ENCODE measurements at places on chromosomes 2 and 18.
A peak's percentile ranks its signal among the peaks of the same experiment; 100 is the strongest.

DNA sequence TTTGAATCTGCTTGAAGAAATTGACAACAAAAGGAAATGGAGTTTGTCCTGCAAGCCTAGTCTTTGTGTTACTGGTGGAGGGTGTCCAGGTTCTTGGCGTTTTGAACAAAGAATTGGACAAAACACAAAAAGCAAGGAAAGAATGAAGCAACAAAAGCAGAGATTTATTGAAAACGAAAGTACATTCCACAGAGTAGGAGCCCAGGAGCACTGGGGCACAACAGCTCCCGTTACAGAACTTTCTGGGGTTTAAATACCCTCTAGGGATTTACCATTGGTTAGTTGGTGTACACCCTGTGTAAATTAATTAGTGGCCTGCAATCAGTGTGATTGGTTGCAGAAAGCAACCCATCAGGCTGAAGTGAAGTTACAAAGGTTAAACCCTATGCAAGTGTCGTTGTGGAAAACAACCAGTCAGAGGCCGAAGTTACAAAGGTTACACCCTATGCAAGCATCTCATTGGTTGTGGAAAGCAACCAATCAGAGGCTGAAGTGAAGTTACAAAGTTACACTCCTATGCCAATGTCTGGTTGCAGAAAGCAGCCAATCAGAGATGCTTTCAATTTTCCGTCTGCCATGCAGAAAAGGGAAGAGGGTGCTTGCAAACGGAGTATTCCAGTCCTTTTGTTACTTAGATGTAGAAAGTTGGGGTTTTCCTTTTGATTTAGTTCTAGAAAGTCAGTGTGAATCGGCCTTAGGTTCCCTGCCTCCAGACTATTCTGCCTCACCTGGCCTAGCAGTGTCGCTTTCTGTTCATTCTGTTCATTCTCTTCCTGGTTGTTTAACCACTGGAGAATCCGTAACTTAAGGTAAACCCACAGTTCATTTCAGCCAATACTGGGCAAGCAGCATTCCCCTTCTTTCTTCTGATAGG lies 47.6 kb upstream of the PTH2R start:
- DNase-seq = no peak

- no peak for DNase-seq
These were observed 40.8 kb upstream of the FRZB start for GRCh38 chr2:182907081-182907830.

DNA sequence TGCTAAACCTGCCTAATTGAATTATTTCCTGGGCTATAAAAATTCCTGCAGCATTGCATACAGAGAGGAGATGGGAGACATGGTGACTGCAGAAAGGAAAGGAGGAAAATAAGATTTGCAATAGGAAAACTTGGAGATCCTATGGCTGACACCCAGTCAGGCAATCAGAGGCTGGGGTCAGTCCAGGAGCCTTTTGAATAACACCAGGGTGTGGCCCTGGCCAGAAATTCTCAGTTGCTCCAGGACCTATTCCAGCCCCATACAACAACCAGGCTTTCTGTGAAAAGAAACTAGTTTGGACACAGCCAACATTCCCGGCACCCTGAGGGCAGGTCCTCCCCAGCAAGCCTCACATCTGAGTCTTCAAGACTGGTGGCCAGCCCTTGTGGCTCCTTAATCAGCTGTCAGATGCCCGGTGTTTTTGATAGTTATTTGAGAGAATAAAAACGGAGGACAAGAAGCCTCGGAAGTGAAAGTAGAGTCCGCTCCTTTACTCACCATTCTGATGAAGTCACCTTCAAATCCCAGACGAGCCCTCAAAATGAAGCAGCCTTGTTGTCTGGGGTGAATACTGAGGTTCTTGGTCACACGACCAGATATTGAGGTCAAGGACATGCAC lies 31.1 kb upstream of the GMCL1 start:
- DNase-seq = no peak

DNA sequence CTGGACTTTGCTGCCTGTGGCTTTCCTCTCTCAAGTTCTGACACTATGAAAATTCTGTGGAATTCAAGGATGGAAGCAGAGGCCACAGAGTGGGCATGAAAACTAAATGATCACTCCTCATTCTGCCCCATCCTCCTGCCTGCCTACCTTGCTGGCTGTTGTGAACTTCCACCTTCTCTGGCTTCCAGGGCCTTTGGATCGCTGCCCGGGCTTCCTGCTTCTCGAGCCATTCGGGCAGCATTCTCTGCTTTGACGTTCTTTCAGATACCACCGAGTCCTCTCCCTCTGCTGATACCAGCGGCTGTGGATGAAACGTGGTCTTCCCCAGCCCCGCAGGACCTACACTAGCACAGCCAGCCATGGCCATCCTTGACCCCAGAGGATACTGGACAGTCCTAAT lies 327.7 kb upstream of the SLC14A2 start:
- DNase-seq = no peak

DNA sequence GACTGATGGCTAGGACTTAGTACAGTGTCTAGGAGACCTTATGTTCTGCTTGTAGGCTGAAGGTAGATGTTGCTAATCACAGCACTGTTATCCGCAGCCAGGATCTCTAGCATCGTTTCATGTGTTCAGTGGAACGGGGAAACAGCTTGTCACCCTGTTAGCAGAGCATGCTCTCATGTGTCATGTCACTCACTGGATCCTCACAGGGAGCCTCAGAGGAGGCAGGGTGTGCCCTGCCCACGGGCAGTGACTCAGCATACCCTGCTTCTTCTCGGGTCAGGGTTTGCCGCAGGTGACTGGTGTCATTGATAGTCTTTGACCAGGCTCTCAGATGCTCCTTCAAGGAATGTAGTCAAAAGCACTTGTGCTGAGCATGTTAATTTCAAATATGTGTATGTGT lies 44.4 kb downstream of the RPIA start:
- DNase-seq = no peak

DNA sequence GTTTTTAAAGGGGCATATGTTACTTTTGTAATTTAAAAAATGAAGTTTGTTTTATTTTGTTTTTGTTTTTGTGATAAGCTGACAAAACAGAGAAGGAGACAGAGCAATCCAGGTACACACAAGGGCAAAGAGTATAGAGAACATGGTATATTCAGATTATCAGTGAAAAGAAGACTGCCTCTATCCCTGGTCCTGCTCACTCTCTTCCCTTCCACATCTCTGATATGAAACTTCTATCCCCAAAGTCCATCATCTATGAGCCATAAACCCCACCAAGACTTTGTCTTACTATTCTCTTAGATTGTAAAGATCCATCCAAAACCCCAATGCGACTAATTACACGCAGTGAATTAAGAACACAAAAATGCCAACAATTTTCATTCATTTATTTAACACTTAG lies 16.6 kb downstream of the ROCK2 start:
- DNase-seq = no peak

GRCh38 chr2:14572633-14573032 lies 59.9 kb upstream of the LRATD1 start:
- DNase-seq = no peak

DNA sequence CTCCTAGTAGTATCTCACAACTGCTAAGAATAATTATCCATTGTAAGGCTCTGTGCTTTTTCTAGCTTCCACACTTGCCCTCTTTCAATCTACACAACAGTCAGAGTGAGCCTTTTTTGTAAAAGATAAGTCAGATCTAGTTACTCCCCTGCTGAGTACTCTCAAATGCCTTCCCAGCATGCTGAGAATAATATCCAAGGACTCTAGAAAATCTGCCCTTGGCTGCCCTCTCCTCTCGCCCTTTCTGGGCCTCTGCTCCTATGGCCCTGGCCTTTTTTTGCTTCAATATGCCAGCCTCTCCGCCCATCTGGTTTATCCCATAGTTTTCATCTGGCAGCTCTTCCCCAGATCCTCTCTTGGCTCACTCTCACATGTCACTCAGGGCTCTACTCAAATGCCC lies 455.9 kb upstream of the UBE2E3 start:
- DNase-seq = no peak

DNA sequence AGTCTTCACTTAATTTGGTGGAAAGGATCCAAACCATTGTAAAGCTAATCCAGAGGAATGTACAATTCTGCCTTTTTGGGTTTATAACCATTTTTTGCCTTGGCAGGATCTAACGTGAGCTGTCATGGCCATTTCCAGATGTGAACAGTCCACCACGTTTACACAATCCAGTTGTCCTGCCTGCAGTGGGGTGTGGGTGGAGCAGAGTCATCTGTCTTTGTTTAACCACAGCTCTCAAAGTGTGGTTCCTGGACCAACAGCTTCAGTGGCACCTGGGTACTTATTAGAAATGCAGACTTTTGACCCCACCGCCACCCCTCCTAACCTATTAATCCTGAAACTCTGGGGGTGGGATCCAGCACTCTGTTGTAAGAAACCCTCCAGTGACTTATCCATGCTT lies 35.9 kb downstream of the FHOD3 start:
- no peak for DNase-seq

- DNase-seq = no peak
These were observed 544.8 kb downstream of the ARHGAP15 start for GRCh38 chr2:143674051-143674450.

- DNase-seq = no peak
These were observed 156.1 kb downstream of the TPGS2 start for GRCh38 chr18:36672437-36673344.

- no peak for DNase-seq
These were observed 129.9 kb upstream of the CHST9 start for GRCh38 chr18:27314996-27315395.

DNA sequence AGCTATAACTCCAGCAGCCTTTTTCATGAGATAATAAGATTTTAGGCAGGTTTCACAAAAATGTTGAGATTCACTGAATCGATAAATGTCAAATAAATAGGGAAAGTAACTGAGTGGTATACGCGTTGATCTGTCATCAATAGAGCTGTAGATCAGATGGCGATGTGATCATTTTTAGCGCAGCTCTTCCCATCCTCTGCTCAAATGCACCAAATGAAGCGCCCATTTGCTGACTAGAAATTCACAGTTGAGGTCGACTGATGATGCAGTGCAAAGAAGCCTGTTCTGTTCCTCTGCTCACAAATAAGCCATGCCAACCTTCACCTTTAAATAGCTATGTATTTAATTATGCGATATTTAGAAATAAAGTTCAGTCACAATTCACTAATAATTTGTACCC lies 693.5 kb downstream of the ARHGAP15 start:
- DNase-seq = no peak

DNA sequence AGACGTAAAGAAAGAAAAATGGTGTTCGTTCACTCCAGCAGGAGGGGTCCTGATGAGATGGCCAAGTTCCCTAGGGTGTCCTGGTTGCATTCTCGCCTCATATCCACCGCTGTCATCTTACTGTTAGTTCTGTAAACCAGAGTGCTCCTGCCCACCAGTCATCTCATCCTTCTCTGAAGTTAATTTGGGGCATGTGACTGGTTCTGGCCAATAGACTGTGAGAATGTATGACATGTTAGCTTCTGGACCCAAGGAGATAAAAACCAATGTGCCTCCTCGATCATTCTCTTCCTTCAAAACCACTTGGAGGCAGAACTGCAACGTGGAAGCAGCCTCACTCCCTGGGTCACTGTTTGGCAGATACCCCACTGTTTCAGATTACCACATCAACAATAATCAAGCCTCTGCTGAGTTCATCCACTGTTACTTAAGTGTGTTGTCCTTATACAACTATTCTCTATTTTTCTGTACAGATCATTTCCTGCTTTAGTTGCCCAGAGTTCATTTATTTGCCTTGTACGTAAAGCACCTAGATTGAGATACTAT lies 759.1 kb downstream of the TSN start:
- no peak for DNase-seq

DNA sequence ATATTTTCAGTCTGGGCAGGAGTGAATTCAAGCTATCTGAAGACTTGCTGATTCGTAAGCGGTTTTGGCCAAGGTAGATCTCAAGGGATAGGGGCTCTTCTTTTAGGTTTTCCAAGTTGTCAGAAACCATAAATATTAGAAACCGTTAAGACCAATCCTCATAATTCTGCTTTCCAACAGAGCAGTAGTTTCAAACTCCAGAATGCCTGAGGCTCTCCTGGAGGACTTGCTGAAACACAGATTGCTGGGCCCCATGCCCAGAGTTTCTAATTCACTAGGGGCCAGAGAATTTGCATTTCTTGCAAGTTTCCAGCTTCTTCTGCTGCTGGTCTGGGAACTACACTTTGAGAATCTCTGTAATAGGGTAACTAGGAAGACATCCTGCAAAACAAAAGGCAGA lies 1855.7 kb upstream of the CELF4 start:
- no peak for DNase-seq

DNA sequence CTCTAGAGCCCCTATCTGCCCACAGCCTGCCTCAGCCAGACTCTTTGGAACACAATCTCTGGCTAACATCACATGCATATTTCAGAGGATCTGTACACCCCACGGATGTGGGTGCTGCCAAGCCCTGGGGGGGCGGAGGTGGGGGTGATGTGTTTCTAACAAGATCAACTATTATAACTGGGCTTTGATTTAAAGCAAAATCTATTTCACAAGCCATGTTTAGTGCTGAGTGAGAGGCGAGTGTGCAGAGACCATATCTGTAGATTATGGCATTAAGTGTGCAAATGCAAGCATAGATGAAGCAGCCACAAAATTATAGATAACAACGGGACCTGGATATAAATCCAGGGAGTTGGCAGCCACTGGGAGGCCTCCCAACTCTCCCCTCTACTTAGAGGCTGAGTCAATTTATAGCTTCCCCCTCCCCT lies 135.8 kb upstream of the SMAD2 start:
- no peak for DNase-seq

DNA sequence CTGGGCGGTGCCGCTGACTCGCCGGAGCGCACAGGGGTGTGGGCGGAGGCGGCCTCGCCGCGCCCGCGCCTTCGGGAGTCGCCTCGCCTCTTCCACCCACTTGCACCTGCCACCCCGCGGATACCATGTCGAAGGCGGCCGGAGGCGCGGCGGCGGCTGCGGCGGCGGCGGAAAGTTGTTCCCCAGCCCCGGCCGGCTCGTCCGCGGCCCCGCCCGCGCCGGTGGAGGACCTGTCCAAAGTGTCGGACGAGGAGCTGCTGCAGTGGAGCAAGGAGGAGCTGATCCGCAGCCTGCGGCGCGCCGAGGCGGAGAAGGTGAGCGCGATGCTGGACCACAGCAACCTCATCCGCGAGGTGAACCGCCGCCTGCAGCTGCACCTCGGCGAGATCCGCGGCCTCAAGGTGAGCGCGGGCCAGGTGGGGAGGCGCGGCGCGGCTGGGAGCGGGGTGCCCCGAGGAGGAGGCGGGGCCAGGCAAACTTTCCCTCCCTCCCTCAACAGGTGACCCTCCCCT lies 766 bp downstream of the CCDC85A start:
- peak; percentile 19 for DNase-seq

DNA sequence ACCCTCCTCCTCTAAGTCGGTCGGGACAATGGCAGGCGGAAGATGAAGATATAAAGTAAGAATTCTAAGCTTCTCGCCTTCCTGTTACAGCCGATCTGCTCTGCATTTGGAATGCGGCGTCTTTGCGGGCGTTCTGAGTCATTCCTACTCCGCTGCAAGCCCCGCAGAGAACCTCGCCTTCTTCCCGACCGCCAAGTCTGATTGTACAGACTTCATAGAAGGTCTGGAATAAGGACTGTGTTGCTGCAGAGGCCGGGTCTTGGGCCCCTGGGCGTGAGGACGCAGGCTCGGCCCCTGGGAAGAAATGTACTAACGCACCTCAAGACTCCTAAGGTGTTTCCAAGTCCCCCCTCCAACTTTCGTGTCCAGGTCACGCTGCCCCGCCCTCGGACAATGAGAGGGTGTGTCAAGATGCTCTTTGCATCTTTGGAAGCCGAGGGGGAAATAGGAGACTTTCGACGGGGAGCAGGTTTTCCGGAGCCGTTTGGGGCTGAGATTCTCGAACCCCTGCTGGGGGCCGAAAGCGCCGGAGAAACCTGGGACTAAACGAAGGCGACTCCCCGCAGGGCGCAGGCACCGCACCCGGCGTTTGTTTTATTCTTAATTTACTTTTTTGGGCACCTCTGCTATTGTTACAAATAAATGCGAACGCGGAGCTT lies 12.7 kb upstream of the PAX3 start:
- no peak for DNase-seq

- DNase-seq = no peak
These were observed 1620.9 kb upstream of the NXPH2 start for GRCh38 chr2:140401056-140401455.

All from memory B cell (primary cell).